ENCODE measurements at places on chromosomes 5 and 9. TPM values are rescaled to one million over a fixed set of nuclear protein-coding genes. Genes with fewer than 3 reads are reported as not detected.

Gene UGT3A1
- total RNA-seq, result 5.6 TPM

Gene CNTNAP3B
- 16.0 TPM for total RNA-seq

Gene C1QTNF2
- 0.06 TPM for total RNA-seq

Gene PCDH12
- not detected for total RNA-seq

Gene LAMC3
- total RNA-seq, result not detected

Gene CCDC69
- total RNA-seq, result 0.03 TPM

Gene RORB
- total RNA-seq, result 2.5 TPM

Gene GPBP1
- total RNA-seq, result 179 TPM

Gene FGF10
- 1.3 TPM for total RNA-seq

Gene GFI1B
- not detected for total RNA-seq

Gene SPATA31A3
- total RNA-seq, result not detected

Gene ODF2
- total RNA-seq, result 49.4 TPM

Gene TAF11L5
- total RNA-seq, result not detected

Gene TRPM6
- total RNA-seq, result 0.09 TPM

Gene C5orf58
- not detected for total RNA-seq

Gene QRFP
- total RNA-seq, result not detected

Gene CARTPT
- not detected for total RNA-seq

Gene OLFML2A
- 9.0 TPM for total RNA-seq

Gene C5orf46
- total RNA-seq, result not detected

Gene TMC1
- not detected for total RNA-seq

Gene CNTFR
- total RNA-seq, result 37.2 TPM

Gene SIL1
- total RNA-seq, result 9.7 TPM

Gene NEK6
- 18.5 TPM for total RNA-seq

Gene ASB6
- 9.2 TPM for total RNA-seq

Gene IL13
- not detected for total RNA-seq

Gene IGIP
- total RNA-seq, result 1.6 TPM

Gene SPATA31D4
- not detected for total RNA-seq

Gene LCN15
- not detected for total RNA-seq

Gene MELK
- 112 TPM for total RNA-seq

Gene EIF4E1B
- total RNA-seq, result 0.68 TPM

Gene RNF145
- total RNA-seq, result 80.0 TPM

Gene MYORG
- 0.03 TPM for total RNA-seq

Gene FOXD4L6
- not detected for total RNA-seq

Gene CAMK2A
- 0.09 TPM for total RNA-seq

Gene PCDHGC3
- 14.7 TPM for total RNA-seq

Gene PCDHA12
- total RNA-seq, result 5.9 TPM

Gene SPINK7
- total RNA-seq, result not detected

Gene ACOT12
- total RNA-seq, result not detected

Gene GCNT4
- 0.25 TPM for total RNA-seq

Gene PRRX2
- 1.5 TPM for total RNA-seq

Gene B4GALT1
- total RNA-seq, result 7.3 TPM

Gene BNC2
- total RNA-seq, result 1.2 TPM

Gene EFNA5
- total RNA-seq, result 105 TPM

Gene ANXA6
- total RNA-seq, result 97.6 TPM

Gene PTCH1
- 24.5 TPM for total RNA-seq

Gene RFESD
- 3.6 TPM for total RNA-seq

Measured in neural progenitor cell (in vitro differentiated cells).